ENCODE measurements at places on chromosomes 2 and 18.
A peak's percentile ranks its signal among the peaks of the same experiment; 100 is the strongest.

- DNase-seq = no peak
Observed at GRCh38 chr2:110852541-110853263, 120.3 kb downstream of the ACOXL start.

DNA sequence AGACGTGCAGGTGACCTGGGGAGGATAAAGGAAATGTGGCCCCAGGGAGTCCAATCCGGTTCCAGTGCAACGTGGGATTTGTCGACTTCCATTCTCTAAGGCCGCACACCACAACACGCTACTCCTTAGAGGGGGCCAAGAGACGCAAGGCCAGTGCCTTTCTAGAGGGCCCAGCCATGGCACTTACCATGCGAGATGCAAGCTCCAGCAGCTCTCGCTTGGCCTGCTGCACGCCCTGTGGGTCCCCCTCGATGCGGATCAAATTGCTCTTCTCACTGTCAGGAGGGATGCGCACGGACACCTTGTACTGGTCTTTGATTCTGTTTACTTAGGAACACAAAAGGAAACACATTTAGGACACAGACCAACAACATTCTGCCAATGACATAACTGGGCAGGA is 61.2 kb downstream of the ANO7 start:
- no peak for DNase-seq

DNA sequence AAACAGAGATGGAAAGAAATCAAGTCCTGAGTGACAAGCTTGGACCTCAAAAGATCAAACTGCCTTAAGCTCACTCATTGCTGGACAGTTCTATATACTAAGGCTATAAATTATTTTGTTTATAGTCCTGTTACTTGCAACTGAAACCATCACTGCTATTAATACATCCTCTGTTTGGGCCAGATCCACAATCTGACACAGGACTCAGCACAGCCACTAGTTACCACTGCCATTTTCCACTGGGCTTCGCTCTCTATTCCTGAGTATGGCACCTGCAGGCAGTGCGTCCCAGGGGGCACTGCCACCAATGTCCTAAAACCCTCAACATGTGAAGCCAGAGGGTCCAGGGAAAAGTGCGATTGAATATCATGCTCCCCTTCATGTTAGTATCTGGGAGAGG is 52.3 kb downstream of the CYP26B1 start:
- no peak for DNase-seq

GRCh38 chr2:31256611-31257382 is 22.8 kb downstream of the EHD3 start:
- peak; percentile 52 for DNase-seq

GRCh38 chr2:138522556-138522955 is 21.0 kb downstream of the SPOPL start:
- no peak for DNase-seq

DNA sequence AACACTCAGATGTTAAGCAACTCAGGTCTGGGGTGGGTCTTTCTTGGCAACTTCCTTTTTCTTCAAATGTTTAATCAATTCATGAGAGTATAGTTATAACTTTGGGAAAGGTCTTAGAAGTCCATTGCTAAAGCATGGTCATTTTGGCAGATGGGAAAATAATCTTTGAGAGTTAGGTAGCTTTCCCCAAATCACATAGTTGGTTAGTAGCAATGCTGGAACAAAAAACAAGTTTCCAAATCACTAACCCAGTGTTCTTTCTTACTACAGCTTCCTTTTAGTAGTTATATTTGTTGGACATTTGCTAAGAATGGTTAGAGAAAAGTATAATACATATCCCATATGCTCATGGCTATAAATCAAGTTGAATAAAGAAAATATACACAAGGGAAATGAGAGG is 185.2 kb upstream of the SLC14A2 start:
- DNase-seq = no peak

DNA sequence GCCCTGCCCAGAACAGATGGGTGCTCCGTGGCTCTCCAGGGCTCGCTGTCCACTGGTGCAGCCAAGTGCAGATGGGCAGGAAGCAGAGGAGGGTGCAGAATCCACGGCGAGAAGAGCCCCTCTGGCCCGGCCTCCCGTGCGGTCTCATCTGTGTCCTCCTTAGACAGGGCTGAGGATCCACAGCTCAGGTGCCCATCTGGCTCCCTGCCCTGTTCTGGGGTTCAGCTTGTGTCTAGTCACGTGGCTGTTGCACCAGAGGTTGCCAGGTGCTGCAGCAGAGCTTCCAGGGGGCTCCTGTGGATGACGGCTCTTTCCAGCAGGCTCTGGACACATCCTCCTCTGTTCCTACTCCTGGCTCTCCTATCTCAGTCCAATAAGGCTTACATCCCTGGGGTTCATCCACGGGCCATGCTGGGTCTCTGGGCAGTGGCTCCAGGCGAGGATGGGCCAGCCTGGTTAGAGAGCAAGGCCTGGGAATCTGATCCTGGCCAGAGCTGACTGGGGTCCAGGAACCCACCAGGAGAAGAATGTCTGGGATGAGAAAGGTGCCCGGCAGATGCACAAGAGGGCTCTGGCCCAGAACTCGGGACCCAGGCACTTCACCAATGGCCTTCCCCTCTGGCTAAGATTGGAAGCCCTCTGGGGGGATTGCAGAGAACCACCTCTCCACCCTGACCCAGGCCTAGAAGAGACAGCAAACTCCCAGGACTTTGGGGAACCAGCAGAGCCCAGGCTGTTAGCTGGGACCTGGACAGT is 116.3 kb upstream of the ID2 start:
- DNase-seq = no peak

DNA sequence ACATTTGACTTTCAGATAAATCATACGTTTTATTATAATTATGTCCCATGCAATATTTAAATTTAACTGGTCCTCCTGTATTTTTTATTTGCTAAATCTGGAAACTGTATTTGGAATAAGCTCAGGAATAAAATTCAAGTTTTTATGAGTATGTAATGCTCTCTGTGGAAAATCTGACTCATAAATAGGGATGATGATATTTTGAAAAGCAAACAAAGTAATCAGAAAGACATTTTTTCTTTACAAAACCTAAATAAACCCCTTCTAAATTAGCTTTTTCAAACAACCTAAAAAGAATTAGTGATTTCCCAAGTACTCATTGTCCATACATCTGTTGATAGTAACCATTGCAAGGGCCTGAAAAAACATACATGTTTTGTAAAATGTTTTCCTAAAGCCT is 41.1 kb downstream of the ASB1 start:
- DNase-seq = no peak

- DNase-seq = no peak
Observed at GRCh38 chr18:79377187-79377891, 18.4 kb upstream of the NFATC1 start.

GRCh38 chr2:214830794-214831346 is 21.4 kb upstream of the BARD1 start:
- DNase-seq = peak; percentile 67

DNA sequence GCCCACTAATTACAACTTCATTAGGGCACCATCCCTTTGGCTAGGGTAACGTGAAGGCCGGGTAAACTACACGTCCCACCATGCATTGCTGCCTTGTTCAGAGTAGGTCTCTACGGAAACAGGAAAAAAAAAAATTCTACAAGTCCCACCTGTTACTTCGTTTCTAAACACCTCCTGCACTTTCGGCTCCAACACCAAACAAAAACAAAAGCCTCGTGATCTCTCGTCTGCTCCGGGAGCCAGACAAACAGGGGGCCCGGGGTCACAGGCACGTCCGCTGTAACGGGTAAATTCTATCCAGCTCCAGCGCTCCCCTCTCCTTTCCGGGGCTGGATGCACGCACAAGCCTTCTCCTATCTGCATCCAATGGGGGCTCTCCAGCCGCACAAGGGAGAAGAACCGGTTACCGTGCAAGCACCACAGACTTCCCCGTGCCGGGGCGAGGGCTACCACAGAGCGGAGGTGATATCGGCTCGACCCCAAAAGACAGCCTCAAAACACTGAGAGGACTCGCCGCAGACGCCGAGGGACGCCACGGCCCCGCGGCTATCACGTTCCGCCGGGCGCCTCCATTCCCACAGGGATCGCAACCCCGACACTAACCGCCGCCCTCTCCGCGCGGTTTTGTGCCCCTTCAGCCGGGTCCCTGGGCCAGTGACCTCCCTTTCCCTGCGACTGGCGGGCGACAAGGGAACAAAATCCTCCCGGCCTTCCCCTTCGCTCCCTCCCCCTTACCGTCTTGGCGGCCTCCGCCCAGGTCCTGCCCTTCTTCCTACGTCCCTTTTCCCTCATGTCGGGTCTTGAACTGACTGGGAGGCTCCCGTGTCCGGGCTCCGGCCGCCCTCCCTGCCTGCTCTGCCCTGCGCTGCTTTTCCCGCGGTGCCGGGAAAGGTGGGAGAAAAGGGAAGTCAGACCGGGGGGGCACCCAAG is 591 bp downstream of the ASXL2 start:
- peak; percentile 78 for DNase-seq

- DNase-seq = no peak
Observed at GRCh38 chr2:132729522-132729921, 59.5 kb upstream of the LYPD1 start.

- no peak for DNase-seq
Observed at GRCh38 chr2:151403914-151404313, 5.8 kb upstream of the RIF1 start.

GRCh38 chr2:159249990-159250715 is 36.4 kb downstream of the WDSUB1 start:
- no peak for DNase-seq
